Hepatocyte (in vitro differentiated cells): ENCODE measurements at places on chromosomes 6 and 20. TPM values are rescaled to one million over a fixed set of nuclear protein-coding genes. Genes with fewer than 3 reads are reported as not detected.

The AIF1 gene
- 7.2 and 12.8 TPM in 2 replicates for polyA plus RNA-seq

The EBF4 gene
- polyA plus RNA-seq: 17.9 and 27.1 TPM in 2 replicates

The BICRAL gene
- polyA plus RNA-seq: 2.1 and 3.1 TPM in 2 replicates

The PDSS2 gene
- polyA plus RNA-seq: 11.0 and 15.3 TPM in 2 replicates

The MCHR2 gene
- not detected in 2 replicates for polyA plus RNA-seq

The TREML2 gene
- polyA plus RNA-seq: not detected in 2 replicates

The SOX18 gene
- 1.9 and 2.0 TPM in 2 replicates for polyA plus RNA-seq

The TMEM200A gene
- 19.2 and 23.0 TPM in 2 replicates for polyA plus RNA-seq

The CCN2 gene
- 296 and 300 TPM in 2 replicates for polyA plus RNA-seq

The RPS18 gene
- 1,497 and 1,517 TPM in 2 replicates for polyA plus RNA-seq

GRCh38 chr6:108127826-108128225 is 38.0 kb upstream of the NR2E1 start:
- peak; percentile 71 for DNase-seq

DNA sequence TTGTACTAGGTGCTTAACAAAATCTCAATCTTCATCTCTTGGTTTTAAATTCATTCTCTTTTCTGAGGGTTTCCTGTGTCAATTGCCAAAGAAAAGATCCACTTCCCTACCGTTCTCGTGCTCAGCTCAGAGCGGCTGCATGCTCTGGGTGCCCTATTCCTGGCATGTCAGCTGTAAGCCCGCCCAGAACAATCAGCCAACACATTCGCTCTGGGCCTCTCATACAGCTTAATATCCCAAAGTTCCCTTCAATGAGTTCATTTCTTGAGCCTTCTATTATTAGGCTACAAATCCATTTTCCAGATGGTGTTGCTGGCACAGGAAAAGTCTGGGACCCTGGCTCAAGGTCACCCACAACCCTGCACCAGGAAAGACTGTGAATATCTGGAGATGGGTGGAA is 24.3 kb upstream of the LRFN2 start:
- no peak for DNase-seq

- no peak for DNase-seq
These were observed 12.5 kb upstream of the ZDHHC14 start for GRCh38 chr6:157368359-157369049.

GRCh38 chr6:169868458-169868857 is 117.0 kb downstream of the ERMARD start:
- no peak for DNase-seq

DNA sequence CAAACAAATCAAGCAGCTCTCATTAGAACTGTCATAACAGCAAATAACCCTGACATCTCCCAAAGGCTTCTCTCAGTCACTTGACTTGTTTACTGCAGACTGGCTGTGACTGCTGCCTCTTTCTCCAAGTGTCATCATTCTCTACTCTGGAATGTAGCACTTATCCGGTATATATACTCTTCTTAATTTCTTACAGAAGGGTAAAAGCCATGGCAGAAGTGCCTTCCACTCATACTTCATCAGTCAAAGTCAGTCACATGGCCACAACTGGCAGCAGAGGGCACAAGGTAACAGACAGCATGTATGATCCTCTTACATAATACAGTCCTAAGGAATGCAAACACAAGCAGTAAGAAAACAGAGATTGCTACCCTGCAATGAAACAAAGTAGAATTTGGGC is 9.3 kb downstream of the NAPB start:
- no peak for DNase-seq

- DNase-seq: peak; percentile 30
These were observed 8.9 kb upstream of the QKI start for GRCh38 chr6:163405412-163406309.

- no peak for DNase-seq
These were observed 14.9 kb downstream of the TMEM170B start for GRCh38 chr6:11552442-11552841.

DNA sequence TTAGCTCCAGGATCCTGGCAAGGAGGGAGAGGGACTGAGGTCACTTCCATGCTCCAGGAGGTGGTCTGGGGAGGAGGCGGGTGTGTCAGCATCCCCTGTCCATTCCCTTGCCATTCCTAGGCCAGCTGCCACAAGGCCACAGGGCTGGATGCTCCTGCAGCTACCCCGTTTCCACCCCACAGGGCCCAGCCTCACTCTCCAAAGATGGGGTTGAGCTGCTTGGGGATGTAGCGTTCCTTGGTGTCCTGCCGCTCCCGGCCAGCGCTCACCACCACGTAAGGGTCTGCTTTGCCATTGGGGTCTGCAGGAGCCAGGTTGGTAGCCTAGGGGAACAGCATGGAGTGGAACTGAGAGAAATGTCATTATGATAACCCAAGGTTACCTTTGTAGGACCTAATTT is 23.0 kb downstream of the ERGIC3 start:
- DNase-seq: no peak

DNA sequence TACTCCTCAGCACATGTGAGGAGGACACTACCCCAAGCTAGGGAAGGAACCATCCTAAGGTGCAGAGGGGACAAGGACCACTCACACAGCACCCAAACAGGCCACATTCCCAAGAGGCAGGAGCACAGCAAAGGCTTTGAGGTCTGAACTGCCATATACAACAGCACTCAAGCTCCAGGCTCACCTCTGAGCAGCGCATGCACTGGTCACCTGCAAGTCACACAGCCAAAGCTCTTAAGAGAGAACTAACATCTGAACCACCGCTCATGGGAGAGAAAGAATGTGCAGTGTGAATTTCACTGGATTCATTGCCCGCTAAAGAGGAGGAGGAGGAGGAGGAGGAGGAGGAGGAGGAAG is 31.0 kb downstream of the NPEPL1 start:
- DNase-seq: no peak

DNA sequence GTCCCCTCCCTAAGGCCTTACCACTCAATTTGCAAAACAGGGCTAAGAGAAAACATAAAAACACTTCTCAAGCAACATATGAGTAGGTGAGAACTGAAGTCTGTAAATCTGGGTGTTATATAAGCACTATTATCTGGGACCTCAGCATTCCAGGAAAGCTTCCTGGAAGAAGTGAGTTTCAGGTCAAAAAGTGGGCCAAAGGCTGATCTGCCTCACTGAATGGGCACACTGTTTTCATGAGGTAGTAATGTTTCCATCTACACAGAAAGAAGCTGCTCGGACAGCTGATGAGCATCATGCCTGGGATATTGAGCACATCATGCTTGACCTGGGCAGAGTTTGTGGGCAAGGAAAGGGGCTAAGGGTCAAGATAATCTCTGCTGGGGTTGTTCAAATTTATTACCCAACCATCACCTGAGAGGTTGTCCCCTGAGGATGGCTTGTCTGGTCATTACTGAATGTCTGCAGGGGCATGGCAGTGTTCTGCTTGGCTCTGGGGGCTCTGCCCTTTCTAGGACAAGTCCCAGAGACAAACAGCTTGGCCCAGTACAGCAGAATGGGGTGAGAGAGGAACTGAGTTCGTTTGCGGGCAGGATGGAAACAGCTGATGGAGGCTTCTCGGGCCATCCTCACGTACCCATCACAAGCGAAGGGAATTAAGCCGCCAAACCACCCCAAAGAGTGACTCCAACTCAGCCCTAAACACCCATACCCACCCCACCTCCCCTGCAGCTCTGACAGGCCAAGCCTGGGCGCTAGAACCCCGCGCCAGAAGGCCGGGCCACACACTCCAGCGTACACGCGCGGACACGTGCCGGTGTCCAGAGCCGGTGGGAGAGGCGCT is 1.2 kb upstream of the SYNJ2 start:
- no peak for DNase-seq

GRCh38 chr6:158048589-158048988 is 66.9 kb downstream of the SYNJ2 start:
- no peak for DNase-seq

DNA sequence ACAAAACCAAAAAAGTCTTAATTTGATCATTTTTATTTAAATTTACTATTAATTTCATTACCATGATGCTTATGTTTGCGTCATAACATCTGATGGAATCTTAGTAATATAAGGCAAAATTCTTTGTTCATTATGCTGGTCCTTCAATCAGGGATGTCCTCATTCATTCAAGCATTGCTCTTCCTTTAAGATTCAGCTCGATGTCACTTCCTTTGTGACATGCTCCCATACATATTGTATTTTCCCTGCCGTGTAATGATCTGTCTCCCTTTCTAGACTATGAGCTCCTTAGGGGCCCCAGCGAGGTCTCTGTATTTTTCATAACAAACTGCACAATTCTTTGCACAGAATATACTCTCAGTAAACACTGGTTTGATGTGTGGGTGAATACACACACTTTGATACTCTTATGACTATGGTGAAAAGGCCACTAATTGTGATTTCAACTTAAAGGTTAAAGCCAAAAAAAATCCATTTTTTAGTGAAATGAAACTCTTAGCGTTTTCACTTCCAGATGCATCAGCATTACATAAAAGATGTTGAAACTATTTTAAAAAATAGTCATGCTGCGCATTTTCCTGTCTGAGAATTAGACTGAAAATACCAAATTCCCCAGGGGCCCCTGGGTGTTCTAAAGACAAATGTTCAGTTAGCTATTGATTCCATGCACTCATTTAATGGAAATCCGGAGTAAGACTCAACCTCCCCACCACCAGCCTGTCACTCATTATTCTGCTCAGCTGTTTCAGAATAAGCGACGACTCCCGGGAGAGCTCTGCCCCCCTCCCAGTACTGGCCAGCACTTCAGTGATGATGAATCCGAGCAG is 169.7 kb downstream of the ATXN1 start:
- DNase-seq: no peak

DNA sequence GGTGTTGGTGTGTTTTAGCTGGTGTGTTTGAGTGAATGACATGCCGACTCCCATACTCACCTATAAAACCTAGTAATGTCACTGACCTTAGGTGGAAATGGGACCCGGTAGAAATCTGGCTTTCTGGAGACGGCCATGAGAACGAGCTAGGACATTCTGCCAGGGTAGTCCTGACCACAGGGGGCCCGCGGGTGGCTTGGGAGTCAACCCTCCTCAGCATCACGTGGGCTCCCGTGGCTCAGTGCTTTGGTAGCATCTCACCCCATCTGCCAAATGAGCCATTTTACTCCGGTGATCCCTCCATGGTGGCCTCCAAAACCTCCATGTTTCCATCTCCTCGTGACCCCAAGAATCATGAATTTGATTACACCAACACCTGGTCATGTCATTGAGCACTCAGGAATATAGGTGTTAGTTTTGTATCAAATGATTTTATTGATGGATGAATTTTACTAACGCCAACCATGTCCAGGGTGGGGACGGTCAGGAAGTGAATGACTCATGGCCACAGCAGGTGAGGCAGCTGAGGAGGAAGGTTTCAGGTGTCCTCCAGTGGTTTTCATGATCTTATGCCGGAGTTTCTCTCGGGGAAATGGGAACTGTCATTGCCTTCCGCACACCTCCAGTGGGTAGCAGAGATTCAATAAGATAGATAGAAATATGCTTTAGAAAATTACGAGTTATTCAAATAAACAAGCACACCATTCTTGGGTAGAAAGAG is 195.0 kb downstream of the SYNDIG1 start:
- no peak for DNase-seq

DNA sequence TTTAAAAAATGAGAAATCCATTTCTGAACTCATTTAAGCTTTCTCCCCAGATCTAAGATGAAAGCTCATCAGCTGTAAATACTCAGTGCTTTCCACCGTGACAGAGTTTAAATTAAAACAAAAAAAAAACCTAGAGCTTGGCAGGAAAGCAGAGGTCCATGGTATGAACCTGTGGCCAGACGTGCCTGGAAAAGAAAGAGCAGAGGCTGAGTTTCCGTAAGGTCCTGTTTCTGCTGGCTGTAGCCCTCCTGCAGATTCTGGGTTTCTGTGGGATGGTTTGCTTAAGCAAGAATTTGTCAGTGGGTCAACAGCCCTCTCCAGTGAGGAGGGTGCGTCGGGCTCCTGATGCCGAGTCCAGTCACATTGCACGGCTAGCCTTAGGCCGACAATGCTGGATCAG is 383.2 kb downstream of the SAMD5 start:
- DNase-seq: no peak

- no peak for DNase-seq
These were observed 97.4 kb downstream of the SMPDL3A start for GRCh38 chr6:122886481-122886880.

GRCh38 chr6:81465859-81466258 is 286.6 kb downstream of the TENT5A start:
- peak; percentile 15 for DNase-seq

DNA sequence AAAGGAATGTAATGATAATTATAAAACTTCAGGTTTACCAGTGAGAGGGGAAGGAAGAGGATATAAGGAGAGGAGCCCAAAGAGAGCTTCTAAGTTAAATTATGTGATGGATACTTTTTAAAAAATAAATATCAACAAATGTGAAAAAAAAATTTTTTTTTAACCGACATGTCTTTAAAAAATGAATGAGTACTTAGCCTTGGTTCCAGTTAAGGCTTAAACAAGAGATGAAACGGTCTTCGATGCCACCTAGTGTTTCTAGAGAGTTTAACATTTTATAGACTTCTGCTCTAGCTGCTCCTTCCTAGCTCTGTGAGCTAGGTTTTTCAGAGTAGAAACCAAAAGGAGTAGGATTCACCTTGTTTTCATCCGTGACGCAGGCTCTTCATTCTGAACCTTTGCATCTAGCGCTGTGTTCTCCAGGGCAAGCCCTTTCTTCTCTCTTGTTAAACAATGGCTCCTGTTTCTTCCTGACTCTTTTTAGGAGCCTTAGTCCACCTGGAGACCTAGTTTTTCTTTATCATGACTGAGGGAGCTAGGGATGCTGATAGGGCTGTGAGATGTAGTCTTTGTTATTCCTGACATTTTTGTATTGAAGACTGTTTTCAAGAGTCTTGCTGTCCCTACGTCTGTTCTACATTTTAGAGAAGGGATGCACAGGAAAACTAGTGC is 42.4 kb upstream of the GNRH2 start:
- DNase-seq: peak; percentile 72

GRCh38 chr6:91874971-91875370 is 1288.1 kb upstream of the MAP3K7 start:
- no peak for DNase-seq

GRCh38 chr20:1275919-1276318 is 9.8 kb downstream of the SNPH start:
- DNase-seq: no peak

GRCh38 chr6:22952097-22952496 is 382.7 kb downstream of the HDGFL1 start:
- peak; percentile 9 for DNase-seq

GRCh38 chr6:158414851-158415262 is 102.6 kb downstream of the TULP4 start:
- no peak for DNase-seq

- DNase-seq: no peak
These were observed 17.7 kb upstream of the CDH4 start for GRCh38 chr20:61234224-61234890.

- DNase-seq: peak; percentile 89
These were observed 36.2 kb upstream of the MRPS18A start for GRCh38 chr6:43723737-43724295.

GRCh38 chr6:104118274-104118673 is 741.4 kb downstream of the HACE1 start:
- DNase-seq: no peak

GRCh38 chr20:59027741-59028320 is 4.3 kb downstream of the ATP5F1E start:
- no peak for DNase-seq

DNA sequence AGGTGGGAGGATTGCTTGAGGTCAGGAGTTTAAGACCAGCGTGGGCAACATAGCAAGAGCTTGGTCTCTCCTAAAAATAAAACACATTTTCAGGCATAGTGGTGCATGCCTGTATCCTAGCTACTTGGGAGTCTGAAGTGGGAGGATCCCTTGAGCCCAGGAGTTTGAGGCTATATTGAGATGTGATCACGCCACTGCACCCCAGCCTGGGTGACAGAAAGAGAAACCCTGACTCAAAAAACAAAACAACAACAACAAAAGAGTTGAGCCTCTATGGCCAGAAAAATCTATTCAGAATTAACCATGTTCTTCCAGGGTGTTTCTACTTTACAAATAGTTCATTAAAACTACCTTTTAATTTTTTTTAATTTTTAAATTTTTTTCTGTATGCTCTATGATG is 60.6 kb downstream of the TIAM2 start:
- DNase-seq: no peak
